AG04450 (cell line): ENCODE measurements at places on chromosomes 6 and 20. TPM values are rescaled to one million over a fixed set of nuclear protein-coding genes. Genes with fewer than 3 reads are reported as not detected.

The JPH2 gene
- 1.3 and 1.6 TPM in 2 replicates for polyA plus RNA-seq

The MLIP gene
- polyA plus RNA-seq = not detected in 2 replicates

- DNase-seq = no peak
These were observed 141.6 kb upstream of the SHLD1 start for GRCh38 chr20:5608442-5609161.

DNA sequence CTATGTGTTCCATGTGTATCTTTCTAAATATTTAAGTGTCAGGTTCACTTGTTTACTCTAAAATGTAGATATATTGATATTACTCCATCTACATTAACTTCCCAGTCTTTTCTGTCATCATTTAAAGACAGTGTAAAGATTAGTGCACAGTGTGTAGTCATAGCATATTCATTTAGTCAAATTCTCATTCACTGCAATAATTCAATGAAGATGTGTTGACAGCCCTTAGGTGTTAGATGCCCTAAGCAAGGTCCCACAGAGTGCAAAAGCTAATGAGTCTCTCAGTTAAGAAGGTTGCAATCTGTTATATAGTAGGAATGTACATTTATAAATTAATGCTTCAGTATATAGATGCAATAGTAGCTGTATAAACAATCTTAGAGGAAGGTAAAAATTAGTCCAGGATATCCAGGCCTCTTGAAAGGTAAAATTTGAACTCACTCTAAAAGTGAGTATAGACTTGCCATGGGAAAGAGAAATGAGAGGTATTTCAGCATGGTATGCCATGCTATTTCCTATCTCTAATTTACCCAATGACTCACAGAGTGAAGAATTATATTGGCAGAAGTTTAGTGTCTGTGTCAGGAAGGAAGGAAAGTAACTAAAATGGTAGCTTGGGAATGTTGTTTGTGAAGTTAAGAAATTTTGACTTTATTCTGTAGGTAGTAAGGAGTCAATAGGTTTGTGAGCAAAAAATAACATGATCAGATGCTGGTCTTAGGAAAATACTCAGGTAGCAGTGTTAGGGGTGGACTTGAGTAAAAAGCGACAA lies 969.9 kb upstream of the CITED2 start:
- no peak for DNase-seq

- no peak for DNase-seq
These were observed 71.2 kb upstream of the NAA20 start for GRCh38 chr20:19945732-19946670.
